ENCODE measurements at places on chromosomes 3 and 15.

- DNase-seq: no peak
Measured at GRCh38 chr3:54188176-54188791, 65.9 kb downstream of the CACNA2D3 start.

DNA sequence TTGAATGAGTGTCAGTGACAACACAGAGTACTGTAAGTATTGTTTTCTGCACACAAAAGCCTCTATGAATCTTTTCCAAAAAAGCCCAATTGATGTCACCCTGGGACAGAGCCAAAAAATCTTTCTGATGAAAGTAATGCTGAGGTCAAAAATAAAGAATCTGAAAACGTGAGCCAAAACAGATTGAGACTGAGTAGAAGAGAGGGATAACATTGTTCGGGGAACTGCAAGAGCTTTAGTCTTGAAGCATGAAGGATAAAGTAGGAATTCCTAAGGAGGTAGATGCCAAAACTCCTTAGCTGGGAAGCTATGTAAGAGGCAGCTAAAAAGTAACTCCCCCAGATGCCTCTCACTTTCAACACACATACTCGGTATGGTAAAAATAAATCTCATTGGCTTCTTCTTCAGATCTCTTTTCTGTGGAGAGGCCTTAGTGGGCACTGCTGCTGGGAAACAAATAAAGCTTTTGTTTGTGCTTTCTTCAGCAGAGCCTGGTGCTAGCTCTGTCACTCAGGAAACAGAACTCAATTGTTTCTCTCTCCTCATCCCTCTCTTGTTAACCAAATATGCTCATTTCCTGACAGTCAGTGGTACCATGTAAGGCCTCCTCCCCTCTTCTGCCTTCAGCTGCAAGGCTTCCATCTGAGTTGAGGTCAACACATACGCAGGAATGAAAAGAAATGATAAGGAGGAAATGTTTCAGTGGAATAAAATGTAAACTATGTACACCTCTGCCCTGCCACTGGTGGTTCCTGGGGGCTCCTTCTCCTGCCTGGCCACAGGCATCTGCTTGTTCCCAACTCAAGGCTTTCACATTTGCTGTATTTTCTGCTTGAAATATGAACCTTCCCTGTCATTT is 58.1 kb downstream of the CD200 start:
- DNase-seq: no peak

DNA sequence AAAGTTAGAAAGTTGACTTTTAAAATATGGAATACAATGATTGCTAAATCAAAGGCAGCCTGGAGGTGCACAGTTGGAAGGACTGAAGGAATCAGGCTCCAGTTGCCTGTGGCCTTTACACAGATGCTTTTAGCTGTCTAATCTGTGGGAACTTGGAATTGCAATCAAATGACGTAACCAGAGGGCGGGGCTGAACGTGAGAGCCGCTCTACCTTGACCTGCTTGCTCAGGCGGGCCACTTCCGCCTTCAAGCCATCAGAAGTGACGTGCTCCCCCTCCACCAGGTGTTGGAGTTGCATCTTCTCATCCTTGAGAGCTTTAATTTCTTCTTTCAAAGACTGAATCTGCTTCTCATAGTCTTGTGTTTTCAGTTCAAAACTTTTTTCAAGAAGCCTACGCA is 37.7 kb upstream of the GNB5 start:
- DNase-seq: no peak

DNA sequence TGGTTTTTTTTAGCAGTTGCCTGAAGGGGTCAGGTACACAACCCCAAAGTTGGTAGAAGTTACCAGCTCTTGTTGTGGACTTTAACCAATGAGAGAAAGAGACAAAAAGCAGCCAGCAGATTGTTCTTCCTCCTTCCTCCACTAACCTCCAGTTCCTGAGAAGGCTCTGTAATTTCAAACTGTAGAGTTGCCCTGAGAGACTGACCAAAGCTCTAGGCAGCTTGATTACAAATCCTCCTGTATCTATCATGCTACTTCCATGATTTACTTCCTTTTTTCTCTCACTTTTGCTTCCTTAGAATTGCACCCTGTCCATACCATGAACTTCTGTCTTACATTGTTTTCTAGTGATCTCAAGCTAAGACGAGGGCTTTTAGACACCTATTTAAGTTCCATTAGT is 29.2 kb downstream of the NSUN3 start:
- DNase-seq: no peak

- DNase-seq: no peak
Measured at GRCh38 chr3:24377218-24377993, 117.2 kb downstream of the THRB start.

DNA sequence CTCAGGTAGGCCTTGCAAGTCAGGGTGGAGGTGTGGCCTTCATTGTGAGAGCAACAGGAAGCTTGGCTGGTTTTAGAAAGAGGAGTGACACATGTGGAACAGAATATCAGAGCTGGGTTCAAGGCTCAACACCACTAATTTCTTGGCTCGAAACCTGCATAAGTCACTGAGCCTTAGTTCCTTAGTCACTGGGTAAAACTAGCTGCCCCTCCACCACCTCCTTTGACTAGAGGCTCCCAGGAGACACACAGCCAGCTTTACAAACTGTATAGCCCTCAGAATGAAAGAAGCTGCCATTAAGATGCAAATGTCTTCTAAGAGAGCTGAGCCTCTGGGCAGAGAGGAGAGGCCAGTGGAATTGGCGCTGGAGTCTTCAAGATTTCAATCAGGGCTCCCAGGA is 67.7 kb downstream of the CERS3 start:
- no peak for DNase-seq

GRCh38 chr3:148727231-148727630 is 29.5 kb downstream of the AGTR1 start:
- peak; percentile 28 for DNase-seq

- DNase-seq: no peak
Measured at GRCh38 chr3:128786434-128787020, 60.5 kb downstream of the RAB7A start.

GRCh38 chr3:138381413-138381901 is 33.1 kb downstream of the MRAS start:
- DNase-seq: no peak

DNA sequence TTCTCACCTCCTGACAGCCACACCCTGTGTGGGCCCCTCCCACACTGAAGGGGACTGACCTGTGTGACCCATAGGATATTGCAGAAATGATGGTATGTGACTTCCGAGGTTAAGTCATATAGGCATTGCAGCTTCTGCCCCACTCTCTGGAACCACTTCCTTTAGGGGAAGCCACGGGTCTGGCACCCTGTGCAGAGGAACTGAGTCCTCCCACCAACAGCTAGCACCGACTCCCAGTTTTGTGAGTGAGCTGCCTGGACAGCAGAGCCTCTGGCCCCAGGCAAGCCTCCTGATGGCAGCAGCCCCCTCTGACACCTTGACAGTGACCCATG is 24.6 kb upstream of the SLC6A6 start:
- DNase-seq: no peak

GRCh38 chr3:3113042-3113709 is 3.0 kb upstream of the IL5RA start:
- no peak for DNase-seq

GRCh38 chr3:124434176-124434575 is 296.1 kb upstream of the UMPS start:
- DNase-seq: no peak

DNA sequence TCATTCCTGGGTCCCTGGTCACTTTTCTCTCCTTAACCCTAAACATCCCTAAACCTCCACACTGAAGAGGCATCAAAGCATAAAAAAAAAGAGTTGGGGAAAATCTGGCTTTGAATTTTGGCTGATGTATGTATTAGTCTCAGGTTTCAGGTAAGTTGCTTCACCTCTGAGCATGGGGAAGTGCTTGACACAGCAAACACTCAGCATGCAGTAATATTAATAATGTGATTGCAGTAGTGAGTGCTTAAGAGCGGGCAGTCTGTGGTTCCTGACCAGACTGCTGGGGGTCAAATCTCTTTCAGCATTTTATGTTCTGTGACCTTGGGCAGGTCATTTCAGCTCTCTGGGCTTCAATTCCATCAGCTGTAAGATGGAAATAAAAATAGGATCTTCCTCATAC is 467.9 kb downstream of the SOX2 start:
- DNase-seq: no peak

GRCh38 chr15:81914734-81915256 is 131.0 kb downstream of the MEX3B start:
- no peak for DNase-seq

DNA sequence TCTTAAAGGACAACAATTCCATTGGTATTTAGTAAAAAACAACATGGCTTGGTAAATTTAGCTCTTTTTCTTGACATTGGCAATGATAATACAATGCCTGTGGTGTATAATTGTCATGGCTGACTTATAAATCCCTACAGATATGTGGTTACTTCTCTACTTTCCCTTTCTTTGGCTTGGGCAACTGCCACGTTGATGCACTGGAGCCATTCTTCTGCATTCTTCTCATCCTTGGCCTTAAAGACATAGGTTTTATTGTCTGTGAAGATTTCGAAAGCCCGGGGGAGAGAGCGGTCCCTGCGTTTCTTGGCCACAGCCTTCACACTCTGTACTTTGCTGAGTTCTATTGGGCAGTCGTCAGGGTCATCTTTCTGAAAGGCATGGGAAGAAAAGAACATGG is 101.1 kb upstream of the CCNL1 start:
- no peak for DNase-seq

DNA sequence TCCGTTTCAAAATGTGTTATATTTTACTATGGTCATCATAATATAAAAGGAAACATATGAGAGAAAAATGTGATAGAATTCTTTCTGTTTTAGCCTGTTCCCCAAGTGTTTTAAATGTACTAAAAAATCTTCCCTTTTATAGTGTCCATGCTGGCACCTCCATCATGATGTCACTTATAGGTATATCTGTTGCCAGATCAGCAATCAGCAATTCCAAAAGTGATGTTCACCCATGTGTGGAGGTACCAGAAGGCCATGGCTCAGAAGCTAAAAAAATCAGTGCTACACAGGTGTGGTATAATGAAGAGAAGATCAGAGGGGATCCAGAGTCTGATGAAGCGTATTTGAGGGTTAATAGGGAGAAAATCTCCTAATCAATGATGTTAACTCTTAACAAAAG is 1.1 kb upstream of the GPR15 start:
- DNase-seq: no peak

- no peak for DNase-seq
Measured at GRCh38 chr3:119527714-119528113, 29.4 kb downstream of the TIMMDC1 start.

GRCh38 chr15:66630801-66631351 is 65.1 kb upstream of the LCTL start:
- DNase-seq: no peak

DNA sequence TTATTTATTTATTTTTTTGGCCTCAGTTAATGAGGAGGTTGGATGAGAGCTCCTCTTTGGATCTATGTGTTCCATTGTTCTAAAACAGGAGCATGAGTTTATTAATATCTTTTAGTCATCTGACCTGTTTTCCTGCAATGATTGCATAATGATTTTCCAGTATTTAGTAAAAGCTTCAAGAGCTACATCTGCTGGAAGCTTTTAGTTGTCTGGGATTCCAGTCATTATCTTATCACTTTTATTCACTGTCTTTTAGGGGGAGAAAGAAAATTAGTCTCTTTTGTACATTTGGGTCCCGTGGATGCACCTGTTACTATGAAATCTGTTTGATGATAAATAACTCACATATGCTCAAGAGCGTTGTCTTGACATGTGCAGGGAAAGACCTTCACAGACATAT is 1270.0 kb downstream of the ROBO1 start:
- no peak for DNase-seq

GRCh38 chr3:35262406-35262805 is 376.9 kb upstream of the ARPP21 start:
- DNase-seq: no peak

GRCh38 chr3:102526865-102527264 is 92.0 kb downstream of the ZPLD1 start:
- no peak for DNase-seq

DNA sequence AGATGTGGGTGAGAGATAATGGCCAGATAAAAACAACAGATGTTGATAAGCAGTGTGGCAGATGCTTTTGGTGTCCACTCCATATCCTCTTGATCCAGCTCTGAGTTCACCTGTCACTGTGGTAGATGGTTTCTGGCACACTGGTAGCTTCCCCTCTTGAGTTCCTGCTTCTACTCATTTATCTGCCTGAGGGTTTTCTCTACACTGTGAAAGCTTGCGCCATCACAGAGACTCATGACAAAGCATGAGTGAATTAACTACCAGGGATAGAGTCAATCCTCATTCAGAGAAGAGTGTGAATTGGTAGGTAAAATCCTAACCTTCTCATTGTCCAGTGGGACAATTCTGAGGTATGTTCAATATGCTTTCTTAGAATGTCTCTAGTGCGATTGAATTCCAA is 50.0 kb upstream of the ARHGEF26 start:
- no peak for DNase-seq

DNA sequence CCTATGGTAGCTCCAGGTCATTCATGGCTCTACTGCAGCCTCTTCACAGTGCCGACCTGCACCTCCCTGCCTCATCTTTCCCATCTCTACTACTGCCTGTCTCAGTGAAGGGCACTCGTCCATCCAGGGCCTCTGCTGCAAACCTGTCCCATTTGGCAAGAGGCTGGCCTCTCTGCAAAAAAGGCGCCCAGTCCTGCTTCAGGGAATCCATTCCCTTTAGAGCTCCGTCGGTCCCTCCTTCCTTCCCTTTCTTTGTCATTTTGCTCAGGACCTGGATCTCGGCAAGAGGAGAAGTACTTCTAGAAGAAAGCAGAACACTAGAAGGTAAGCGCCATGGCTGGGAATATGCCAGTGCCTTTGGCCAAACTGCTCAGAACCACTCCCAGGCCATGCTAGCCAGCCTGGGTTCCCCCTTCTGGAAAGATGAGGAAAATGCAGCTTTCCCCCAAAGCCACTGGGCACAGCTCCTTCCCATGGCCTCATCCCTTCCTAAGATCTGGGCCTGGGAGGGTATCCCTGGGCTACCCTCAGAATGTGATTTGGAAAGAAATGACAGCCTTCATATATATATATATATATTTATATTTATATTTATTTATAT is 6.4 kb upstream of the ISL2 start:
- DNase-seq: no peak

DNA sequence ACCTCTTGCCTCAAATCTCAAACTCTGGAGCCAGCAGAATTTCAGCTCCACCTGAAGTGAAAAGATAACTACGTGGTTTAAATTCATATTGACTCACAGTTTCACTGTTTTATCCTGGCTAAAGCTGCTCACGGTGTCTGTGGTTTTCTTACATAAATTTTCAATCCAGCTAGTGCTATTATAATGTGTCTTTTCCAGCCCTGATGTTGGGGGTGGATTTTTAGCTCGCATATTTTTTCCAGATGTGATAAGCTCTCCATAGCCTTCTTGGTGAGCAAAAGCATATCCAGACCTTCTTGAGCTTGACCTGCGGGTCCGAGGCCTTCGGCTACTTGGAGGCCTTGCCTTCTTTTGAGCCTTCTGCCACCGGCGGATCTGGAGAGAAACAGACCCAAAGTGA is 239.3 kb downstream of the DTWD1 start:
- no peak for DNase-seq

GRCh38 chr3:142040941-142041491 is 108.3 kb downstream of the TFDP2 start:
- DNase-seq: no peak

GRCh38 chr15:91981821-91982800 is 128.6 kb downstream of the SLCO3A1 start:
- no peak for DNase-seq

Data from NCI-H2081 treated with DMSO at 0.1 percent for 48 hours (cell line).